Inflammatory macrophage treated with lipopolysaccharide for 1 hour (primary cell): ENCODE measurements at places on chromosomes 7 and 10.

DNA sequence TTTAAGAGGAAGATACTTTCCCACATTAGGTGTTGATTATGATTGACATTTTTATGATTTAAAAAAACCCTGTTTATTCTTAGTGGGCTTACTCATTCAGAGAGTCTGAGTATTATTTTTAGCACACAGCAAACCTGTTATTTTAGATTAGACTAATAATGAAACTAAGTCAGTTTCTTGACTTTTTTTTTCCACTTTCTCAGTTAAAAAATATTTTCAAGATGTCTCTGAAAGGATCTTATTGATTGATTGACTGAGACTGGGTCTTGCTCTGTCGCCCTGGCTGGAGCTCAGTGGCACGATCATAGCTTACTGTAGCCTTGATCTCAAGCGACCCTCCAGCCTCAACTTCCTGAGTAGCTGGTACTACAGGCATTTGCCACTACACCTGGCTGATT is 20.4 kb upstream of the INPP5F start:
- DNase-seq, result no peak

DNA sequence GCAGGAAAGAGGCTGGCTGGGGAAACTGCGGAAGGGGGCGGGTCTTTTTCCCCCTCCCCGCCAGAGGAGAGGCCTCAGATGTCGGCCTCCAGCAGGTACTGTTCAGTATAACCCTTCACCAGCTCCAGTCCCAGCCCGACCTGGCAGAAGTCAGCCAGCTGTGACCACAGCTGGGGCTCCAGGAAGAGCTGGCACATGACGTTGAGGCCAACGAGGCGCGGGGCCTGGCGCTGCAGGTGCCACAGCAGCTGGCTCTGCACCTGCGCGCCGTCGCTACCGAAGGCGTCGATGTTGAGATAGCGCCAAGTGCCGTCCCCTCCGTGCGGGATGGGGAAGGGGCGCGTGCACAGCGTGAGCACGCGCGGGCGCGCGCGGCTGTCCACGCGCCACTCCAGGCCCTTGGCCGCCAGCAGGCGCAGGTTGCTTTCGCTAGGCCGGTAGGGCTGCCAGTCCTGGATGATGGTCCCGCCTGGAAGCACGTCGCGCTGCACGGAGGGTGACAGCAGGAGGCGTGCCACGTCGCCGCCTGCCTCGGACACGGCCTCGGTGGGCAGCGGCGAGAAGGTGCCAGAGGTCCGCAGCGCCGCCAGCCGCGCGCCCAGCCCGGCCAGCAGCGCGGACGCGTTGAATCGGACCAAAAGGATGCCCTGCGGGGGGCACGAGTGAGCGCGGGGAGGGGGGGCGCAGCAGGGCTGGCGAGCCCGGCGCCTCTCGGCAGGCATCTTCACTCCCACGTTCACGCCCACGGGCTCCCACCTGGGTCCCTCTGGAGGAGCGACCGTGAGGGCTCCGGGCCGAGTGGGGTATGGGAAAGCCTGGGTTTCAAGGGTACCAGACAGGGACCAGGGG is 6.9 kb upstream of the VGF start:
- DNase-seq, result no peak

DNA sequence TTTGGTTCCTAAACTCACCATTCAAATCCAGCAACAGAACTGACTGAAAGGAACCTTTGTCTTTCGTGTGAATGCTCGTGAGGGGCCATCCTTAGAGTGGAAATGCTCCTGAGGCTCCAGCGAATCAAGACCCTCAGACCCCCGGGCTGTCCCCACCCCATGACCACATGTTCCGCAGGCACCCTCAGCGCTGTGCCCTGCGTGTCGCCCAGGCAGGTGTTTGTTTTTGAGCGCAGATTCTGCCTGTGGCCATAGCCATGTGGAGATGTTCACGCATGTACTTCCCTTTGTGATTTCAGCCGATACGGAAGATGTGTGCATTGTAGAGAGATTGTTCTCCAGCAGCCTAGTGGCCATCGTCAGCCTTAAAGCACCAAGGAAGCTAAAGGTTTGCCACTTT is 24.2 kb downstream of the WIPI2 start:
- no peak for DNase-seq

DNA sequence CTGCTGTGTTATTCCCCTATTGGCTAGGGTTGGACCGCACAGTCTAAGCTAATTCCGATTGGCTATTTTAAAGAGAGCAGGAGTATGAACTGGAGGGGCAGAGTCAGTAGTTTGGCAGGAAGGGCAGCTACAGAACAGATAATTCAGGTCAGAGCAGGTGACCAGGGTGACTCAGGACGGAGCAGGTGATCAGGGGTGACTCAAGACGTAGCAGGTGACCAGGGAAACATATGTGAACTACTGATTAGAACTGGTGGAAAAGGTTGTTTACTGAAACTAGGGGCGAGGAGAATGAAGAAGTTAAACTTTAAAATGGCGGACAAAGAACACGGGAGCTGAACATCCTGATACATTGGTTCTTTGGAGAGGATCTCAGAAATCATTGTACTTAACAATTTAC is 102.3 kb downstream of the CCDC7 start:
- DNase-seq, result no peak

GRCh38 chr10:77614778-77615625 is 22.6 kb downstream of the KCNMA1 start:
- no peak for DNase-seq

DNA sequence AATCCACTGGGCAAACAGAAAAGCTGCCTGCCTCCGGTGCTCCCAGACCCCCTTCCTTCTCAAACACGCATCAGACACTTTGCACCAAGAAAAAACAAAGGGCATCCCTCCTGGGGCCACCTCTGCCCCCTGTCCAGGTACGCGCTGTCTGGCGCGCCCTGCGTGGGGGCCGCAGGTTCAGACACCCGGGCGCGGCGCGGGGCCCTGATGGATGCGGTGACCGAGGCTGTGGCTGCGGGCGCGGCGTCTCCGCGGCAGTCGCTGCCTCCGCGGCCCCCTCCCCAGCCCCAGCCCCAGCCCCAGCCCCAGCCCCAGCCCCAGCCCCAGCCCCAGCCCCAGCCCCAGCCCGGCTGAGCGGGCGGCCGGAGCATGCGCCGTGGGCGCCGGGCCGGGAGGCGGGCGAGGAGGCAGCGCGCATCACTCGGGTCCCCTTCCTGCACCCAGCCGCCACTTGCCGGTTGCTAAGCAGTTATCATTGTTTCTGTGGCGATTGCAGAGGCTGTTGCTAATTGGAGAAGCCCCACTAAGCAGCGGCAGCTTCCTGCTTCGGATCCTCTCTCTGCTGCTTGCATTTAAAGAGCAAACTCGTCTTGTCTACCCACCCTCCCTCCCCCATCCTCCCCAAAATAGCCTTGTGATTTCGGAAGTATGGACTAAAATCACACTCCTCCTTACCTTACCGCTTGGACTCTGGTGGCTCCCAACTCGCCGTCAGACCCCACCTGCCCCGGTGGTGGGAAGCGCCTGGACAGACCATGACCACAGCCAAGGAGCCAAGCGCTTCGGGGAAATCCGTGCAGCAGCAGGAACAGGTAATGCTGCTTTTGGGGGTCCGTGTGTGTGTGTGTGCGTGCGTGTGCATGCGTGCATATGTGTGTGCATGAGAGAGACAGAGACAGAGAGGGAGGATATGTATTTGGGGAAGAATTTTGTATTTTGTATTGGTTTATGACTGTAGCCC is 252.8 kb downstream of the DPP6 start:
- DNase-seq, result no peak

DNA sequence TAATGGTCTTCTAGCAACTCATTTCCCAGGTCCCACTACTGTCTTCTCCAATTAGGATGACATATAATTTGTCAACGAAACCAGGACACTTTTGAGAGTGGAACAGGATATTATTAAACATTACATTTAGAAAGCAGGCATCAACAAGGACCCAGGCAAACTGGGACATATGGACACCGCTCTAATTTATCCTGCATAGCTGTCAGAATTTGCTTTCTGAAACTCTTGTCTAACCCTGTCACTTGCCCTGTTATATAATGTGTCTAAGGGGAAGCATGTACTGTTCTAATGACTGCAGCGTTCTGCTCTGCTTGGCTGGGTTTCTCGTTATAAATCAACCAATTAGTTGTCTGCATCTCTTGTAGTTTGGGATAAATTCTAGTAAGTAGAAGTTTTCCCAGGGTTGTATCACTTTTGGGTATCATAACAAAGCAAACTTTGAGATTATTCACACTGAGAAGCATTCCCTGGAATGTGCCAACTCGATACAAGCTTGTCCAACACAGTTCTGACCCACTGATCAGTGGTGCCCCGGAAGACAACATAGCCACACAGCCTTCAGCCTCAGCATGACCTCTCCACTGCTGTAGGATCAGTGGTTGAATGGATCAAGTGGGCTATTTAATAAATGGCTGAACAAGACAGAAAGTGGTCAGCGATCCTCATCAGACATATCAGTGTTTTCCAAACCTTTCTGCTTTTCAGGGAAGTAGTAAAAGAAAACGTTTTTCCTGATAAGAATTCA is 228.1 kb downstream of the KIF20B start:
- DNase-seq, result no peak

- DNase-seq, result no peak
Measured at GRCh38 chr10:33878238-33878786, 543.8 kb upstream of the NRP1 start.

DNA sequence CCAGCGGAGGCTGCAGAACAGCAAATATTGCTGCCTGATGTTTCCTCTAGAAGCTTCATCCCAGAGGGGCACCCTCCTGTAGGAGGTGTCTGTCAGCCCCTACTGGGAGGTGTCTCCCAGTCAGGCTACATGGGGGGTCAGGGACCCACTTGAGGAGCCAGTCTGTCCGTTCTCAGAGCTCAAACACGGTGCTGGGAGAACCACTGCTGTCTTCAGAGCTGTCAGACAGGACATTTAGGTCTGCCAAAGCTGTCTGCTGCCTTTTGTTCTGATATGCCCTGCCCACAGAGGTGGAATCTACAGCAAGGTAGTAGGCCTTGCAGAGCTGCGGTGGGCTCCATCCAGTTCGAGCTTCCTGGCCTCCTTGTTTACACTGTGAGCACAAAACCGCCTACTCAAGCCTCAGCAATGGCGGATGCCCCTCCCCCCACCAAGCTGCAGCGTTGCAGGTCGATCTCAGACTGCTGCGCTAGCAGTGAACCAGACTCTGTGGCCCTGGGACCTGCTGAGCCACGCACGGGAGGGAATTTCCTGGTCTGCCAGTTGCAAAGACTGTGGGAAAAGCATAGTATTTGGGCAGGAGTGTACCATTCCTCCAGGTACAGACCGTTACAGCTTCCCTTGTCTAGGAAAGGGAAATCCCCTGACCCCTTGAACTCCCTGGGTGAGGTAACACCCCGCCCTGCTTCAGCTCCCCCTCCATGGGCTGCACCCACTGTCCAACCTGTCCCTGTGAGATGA is 17.7 kb upstream of the MINDY3 start:
- DNase-seq, result no peak

- no peak for DNase-seq
Measured at GRCh38 chr10:133347710-133348517, 741 bp downstream of the PRAP1 start.

GRCh38 chr7:101595766-101596537 is 33.1 kb downstream of the MYL10 start:
- no peak for DNase-seq

GRCh38 chr10:77109351-77109994 is 528.1 kb downstream of the KCNMA1 start:
- DNase-seq, result no peak
